ENCODE measurements at places on chromosomes 6 and 20.

DNA sequence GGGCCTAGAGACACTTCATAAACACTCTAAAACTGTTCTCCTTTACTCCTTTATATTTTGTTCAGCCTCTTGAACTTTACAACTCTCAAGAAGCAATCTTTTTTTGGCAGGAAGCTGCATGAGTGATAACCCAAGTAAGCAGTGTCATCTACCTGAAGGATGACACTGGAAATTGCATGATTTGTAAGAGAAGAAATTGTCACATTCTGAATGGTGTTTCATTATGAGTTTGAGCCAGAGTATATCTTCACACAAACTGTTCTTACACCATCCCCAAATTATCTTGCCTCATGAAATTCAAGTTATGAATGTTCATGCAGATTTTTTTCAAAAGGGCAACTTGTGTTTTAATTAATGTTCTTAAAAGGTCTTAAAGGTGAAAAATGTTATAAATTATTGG, 799.3 kb downstream of the TBC1D32 start:
- no peak for DNase-seq

DNA sequence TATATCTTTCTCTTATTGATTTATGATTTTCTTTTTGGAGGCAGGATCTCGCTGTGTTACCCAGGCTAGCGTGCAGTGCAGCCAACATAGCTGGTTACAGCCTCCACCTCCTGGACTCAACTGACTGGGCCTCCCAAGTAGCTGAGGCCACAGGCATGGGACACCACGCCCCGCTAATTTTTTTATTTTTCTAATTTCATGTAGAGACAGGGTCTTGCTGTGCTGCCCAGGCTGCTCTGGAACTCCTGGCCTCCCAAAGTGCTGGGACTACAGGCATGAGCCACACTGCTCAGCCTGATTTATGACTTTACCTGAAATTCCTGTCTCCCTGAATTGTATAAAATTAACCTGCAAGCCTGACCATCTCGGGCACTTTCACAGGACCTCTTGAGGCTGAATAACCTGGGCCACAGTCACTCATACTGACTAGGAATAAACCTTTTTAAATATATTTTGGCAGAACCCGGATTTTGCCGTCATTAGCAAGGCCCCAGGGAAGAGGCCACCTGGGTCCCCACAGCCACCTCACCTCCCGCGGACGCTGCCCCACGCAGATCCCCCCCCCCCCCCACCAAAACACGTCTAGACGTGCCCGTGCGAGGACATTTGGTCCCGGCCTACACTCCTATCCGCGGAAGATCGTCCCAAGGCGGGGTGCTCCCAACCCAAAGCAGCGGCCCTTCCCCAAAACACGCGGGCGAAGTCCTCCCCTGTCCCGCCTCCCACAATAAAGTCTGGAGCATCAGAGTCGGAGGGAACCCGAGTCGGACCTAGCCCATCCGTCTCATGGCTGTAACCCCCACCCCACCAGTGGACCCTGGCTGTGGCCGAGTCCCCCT, 902 bp downstream of the ZNF337 start:
- DNase-seq, result no peak

GRCh38 chr6:132270726-132271402, 130.4 kb downstream of the MOXD1 start:
- DNase-seq, result no peak

DNA sequence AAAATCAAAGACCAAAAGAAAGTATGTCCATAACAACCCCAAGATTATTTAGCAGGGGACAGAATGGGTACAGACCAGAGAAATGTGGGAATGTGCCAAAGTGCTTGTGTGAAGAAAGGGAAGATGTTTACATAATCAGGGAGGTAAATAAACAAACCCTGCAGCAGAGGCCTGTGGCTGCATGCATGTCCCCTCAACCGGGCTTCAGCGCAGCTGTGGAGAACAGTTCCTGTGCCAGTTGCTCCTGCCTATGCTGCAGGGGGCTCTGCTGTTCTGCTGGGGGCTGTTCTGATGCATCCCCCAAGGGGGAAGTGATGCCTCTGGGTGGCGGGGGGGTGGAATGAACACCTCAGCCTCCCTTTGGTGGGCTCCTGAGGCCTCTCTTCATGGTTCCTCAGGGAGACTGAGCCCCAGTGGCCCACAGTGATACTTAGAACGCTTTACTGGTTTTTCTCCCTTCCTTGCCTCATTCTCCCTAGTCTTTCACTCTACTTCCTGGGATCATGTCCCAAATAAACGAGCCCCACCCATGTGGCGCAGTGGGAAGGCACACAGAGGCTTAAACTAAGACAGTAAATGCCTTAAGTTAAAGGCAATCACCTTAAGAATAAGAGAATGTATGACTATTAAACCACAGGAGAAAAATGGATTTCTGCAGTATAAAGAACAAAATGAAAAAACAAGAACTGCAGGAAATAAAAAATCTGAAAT, 23.0 kb downstream of the RAB23 start:
- DNase-seq, result no peak

DNA sequence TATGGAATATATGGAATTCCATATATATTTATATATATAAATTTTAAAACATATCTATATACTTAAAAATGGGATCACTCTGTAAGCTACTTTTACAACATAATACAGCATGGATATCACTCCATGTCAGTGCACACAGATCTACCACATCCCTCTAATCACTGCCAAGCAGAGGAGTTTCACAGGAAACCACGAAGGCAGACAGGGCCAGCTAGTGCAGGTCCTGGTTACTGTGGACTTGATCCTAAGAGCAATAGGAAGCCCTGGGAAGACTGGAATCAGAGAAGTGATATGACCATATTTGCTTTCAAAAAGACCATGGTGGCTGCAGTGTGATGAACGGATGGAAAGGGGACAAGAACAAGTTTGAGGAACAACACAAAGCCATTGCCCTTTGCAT, 40.0 kb upstream of the NRN1 start:
- DNase-seq, result no peak

GRCh38 chr6:12457094-12457493, 166.9 kb downstream of the EDN1 start:
- no peak for DNase-seq

GRCh38 chr6:84772428-84773132, 8.2 kb upstream of the TBX18 start:
- DNase-seq, result no peak

All from COLO829 (cell line).